Epithelial cell of umbilical artery (primary cell): ENCODE measurements at places on chromosomes 5 and 9. TPM values are rescaled to one million over a fixed set of nuclear protein-coding genes. Genes with fewer than 3 reads are reported as not detected.

AQP3 gene
- total RNA-seq, result under 0.01 and 0.61 TPM in 2 replicates

ARL10 gene
- total RNA-seq, result 5.8 and 8.1 TPM in 2 replicates

ANKRD20A1 gene
- 0.32 and 1.4 TPM in 2 replicates for total RNA-seq

HMMR gene
- total RNA-seq, result 29.9 and 46.7 TPM in 2 replicates

MOCS2 gene
- 28.6 and 37.5 TPM in 2 replicates for total RNA-seq

SLC36A3 gene
- total RNA-seq, result not detected in 2 replicates

CCNJL gene
- 4.4 and 6.2 TPM in 2 replicates for total RNA-seq

PPP3R2 gene
- total RNA-seq, result not detected in 2 replicates

YTHDC2 gene
- 25.0 and 36.2 TPM in 2 replicates for total RNA-seq
